ENCODE measurements at places on chromosomes 6 and 20.

DNA sequence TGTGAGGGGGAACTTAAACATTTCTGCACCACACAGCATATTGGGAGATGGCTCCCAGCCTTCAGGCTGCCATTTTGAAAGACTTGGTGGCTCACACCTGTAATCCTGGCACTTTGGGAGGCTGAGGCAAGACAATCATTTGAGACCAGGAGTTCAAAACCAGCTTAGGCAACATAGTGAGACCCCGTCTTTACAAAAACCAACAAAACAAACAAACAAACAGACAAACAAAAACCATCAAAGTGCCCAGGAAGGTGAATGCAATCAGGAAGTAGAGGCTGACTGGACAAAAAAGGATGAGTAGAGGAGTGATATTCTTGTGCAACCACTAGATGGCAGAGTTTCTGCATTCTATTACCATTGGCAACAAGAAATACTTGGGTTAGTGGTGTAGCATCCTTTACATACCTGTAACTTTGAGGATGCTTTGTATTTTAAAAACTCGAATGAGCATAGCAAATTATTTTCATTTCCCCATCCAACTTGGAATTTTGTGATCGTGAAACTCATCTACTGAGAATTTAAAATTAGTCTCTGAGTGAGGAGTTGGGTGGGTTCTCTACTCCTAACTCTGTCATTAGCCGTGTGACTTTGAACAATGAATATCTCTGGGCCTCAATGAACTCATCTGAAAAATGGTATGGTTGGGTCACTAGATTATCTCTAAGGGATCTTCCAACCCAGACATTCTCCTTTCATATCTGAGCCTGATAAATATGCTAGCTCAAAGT is 84.4 kb downstream of the CRYBG1 start:
- DNase-seq: no peak

DNA sequence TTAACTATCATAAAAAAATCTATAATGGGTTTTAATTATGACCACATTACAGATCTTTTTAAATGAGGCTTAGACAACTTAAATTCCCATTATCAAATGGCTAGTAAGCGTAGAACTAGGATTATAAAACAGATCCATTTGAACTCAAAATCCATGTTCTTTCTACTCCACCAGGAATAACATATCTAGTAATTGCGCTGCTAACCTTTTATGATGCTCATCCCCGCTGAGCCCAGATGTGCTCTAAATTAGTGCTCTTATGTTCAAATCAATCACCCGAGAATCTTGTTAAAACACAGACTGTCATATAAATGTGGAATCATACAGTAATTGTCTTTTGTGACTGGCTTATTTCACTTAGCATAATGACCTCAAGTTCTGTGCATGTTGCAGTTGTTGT is 903.1 kb downstream of the PHF3 start:
- no peak for DNase-seq

DNA sequence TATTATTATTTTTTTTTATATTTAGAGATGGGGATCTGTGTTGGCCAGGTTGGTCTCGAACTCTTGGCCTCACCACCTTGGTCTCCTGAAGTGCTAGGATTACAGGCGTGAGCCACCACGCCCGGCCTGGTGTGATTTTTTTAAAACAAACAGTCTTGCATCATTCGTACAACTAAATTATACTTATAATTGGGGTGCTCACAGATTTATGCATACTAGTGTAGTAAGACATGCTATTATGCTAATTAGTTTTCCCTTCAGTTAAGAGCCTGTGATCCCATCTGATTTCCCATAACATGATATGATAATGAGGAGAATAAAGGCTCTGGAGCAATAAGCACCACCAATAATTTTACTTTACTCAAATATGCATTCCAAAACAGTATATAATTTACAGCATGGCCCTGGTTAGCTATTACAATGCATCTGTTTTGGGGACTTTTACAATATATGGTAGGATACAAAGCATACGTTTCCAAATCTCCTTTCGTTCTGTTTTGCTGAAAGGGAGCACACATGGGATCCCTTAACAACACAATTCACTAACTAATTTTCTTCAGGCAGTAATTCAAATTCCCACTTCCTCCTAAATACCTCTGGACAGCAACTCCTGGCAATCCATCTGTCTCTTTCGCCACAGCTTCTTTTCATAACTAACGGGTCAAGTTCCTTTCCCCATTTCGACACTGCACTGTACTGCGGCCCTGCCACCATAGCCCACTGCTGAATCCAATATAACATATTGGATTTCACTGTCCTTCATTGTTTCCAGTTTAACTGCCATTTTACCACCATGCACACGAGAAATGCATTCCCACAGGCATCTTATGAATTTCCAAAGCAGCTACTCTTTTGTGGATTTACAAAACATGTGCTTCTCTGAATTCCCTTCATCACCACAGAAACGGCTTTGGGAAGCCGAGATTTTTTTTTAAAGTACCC is 1.7 kb downstream of the NUDT3 start:
- DNase-seq: no peak

- no peak for DNase-seq
Observed at GRCh38 chr20:57514273-57514751, 10.6 kb downstream of the CTCFL start.

GRCh38 chr6:148671085-148671484 is 75.7 kb upstream of the UST start:
- no peak for DNase-seq

GRCh38 chr20:50575865-50576720 is 65.9 kb downstream of the PTPN1 start:
- DNase-seq: peak; percentile 31

- no peak for DNase-seq
Observed at GRCh38 chr20:47173596-47174216, 182.8 kb downstream of the ZMYND8 start.

- no peak for DNase-seq
Observed at GRCh38 chr20:16158976-16159286, 414.3 kb downstream of the KIF16B start.

DNA sequence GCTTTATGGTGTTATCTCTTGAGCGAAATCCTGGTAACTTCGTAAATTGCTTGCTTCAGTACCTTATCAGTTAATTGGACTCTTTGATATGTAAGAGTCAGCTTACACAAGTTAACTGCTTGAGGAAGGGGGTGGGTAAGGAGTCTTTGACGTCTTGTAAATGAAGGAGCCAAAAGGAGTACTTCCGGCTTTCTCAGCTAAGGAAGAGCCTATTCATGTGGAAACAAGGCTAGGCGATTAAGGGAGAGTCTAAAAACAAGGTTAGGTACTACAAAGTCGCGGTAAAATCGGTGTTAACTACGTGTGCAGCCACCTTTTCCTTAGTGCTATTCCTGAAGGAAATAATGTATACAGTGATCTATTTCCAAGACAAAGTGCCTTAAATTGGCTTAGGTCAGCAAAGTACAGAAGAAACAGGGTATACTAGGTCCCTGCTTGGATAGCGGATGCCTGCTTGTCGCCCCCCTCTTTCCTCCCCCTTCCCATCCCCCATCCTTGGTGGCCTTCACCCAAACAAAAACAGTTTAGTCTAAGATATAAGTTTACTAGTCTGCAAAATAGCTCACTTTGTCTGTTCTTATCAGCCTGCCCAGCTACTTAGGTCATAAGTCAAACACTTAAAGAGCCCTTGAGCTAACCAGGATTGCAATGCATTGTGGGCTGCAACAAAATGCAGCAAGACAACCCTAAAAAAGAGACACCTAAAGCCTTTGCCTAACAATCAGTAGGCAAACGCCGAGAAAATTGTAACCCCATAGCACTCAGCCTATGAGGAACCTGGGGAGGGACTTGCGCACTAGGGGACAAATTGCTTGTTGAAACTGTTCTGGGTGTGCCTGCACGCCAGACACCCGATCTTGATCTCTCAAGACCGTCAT is 147.3 kb downstream of the TRIM27 start:
- DNase-seq: no peak

GRCh38 chr6:33744001-33744848 is 2.5 kb downstream of the IP6K3 start:
- peak; percentile 42 for DNase-seq

GRCh38 chr6:43013097-43013842 is 476 bp downstream of the MEA1 start:
- DNase-seq: no peak

- no peak for DNase-seq
Observed at GRCh38 chr6:139567095-139567494, 192.6 kb upstream of the CITED2 start.

GRCh38 chr20:61918548-61918947 is 147.1 kb downstream of the TAF4 start:
- no peak for DNase-seq

DNA sequence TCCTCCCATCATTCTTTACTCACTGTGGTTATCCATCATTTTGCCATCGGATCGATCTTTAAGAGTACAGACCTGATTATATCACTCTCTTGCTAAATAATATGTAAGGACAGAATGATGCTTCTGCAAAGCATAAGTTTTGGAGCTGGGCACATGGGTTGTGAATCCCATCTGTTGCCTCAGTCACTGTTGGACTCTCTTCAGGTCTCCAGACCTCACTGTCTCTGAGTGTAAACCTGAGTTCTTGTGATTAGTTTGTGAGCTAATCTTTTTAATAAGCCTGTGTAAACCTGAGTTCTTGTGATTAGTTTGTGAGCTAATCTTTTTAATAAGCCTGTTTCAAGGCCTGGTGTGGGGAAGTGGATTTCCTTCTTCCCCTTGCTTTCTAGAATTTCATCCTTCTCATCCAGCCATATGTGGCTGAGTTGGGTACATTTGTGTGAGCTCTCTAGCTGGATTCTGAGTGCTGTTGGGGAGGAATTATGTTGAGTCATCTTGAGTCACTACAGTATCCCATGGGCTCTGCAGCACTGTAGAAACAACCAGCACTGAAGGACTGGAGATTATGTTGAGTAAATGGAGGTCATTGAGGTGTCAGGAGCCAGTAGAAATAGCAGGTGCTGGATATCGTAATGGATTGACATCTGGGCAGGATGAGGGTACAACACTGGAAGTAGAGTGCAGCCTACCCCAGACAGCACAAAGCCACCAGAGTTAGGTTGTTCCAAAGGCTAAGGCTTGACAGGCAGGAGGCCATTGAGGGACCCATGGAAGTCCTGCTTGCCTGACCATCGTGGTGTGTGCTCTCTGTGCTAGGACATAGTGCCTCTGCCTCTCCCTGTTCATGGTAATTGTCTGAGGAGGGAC is 52.4 kb downstream of the SCAND1 start:
- DNase-seq: no peak

GRCh38 chr20:8766868-8767390 is 302.0 kb upstream of the PLCB4 start:
- DNase-seq: no peak

All from stimulated activated CD4-positive, alpha-beta T cell treated with anti-CD3 and anti-CD28 coated beads, Interleukin-15, amount 100 ng/mL, for 1 hour (primary cell).